ENCODE measurements at places on chromosomes 3 and 15. TPM values are rescaled to one million over a fixed set of nuclear protein-coding genes. Genes with fewer than 3 reads are reported as not detected.

DNA sequence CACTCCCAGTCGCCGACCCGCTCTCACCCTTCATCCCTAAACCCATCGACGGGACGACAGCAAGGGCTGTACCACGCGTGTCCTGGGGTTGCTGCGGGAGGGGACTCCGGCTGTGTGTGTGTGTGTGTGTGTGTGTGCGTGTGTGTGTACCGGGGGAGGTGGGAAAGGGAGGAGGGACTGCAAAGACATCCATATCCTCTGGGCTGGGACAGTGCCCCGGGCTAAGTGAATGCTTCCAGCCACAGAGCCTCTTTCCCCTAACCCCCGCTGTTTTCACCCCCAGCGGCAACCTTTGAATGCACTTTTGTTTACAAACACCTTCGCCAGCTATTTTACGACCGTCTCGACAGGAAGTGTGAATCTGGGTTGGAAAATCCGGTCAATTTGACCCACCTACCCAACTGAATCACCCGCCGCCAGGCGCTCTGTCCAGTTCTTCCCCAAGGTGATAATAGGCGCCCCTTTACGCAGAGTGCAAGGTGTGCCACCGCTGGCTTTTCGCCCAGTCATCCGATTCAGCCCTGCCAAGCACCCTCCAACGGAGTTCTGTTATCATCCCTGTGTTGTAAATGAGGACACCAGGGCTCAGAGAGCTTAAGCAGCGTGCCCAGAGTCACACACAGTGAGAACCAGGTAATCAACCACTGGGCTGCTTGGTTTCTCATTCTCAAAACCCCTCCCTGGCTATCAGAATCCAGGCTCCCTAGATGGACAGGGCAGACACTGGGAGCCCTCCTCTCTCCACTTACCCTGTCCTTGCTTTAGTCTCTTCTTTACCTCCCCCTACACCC, 739 bp upstream of the AMOTL2 start:
- peak; percentile 93 for DNase-seq

DNA sequence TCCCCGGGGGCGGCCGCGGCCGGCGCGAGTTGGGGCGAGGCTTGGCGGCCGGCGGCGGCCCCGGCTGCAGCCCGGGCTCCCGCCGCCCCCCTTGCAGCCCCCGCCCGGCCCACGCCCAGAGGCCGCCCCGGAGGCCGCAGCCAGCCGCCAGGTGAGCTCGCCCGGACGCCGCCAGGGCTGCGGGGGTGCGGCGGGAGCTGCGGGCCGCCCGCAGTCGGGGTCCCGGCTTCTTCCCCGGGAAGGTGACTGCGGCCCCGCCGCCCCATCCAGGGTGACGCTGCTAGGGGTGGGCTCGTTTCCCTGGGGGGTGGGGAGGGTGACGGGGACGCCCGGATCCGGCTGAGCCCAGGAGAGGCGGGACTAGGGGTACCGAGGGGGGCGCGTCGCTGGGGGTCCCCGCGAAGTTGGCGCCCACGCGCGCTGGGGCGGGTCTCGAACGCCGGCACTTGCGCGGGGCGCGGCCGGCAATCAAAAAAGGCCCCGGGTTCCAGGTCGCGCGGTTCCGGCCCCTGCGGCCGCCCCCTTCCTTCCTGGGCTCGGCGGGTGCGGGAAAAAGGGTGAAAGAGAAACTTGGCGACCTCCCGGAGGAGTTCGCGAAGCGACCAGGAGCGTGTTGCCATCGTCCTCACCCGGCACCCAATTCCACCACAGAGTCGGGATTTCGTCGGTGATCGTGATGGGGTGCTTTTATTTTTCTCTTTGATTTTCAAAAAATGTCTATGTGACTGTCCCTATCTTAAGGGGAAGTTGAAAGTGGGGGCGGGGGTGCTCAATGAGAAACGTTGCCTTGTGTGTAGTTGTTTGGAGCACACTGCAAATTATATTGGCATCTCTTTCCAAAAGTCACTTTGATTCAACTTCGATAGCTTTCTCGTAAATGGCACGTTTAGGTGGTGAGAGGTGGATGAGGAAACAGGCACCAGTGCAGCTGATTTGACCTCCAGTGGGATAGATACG, 619 bp downstream of the ATXN7 start:
- peak; percentile 15 for DNase-seq

DNA sequence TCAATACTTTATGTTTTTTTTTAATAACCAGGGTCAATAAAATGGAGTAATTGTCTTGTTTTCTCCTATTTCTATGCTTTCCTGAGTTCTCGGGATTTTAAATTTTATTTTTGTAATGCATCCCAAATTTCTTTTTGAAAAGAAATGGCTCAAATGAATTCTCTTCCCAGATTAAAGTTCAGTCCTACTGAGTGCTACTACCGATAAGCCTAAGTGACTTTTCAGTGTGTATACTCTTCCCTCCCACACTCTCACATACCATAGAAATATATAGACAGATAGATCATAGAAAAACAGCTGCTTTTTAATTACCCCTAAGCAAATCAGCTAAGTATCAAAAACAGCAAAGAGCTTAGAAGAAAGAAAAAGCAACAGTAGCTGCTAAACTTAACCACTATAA, 1.5 kb downstream of the SERPINI1 start:
- no peak for DNase-seq

GRCh38 chr3:38311476-38311875, 29.4 kb downstream of the SLC22A14 start:
- DNase-seq: no peak

GRCh38 chr3:94083261-94083660, 20.4 kb downstream of the NSUN3 start:
- DNase-seq: no peak

- no peak for DNase-seq
These were observed 218.0 kb downstream of the ZNF385D start for GRCh38 chr3:21533002-21533401.

GRCh38 chr3:123809597-123809996, 74.5 kb downstream of the MYLK start:
- DNase-seq: peak; percentile 77

- DNase-seq: peak; percentile 3
These were observed 101.9 kb upstream of the ICE2 start for GRCh38 chr15:60580650-60581376.

DNA sequence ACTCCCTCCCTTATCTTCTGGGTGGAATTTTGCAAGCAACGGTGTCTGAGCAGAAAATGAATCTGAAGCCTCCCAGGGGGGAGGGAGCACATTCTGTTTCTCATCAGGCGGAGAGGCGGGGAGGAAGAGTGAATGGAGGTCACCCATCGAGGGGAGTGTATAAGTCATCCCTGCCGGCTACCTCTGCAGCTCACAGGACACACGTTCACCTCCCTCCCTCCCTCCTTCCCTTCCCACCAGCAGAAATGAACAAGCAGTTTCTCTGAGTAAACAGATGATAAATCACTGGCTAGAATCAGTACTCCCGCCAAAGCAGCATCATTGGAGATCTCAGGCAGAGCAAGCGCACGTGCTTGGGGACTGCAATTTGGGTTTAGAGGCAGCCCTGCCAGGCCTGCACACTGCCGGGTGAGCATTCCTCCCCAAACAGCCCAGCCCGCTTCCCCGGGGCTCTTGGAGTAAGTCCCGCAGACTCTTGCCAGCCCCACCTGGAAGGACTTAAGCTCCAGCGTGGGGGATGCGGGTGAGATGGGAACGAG, 38.3 kb downstream of the CPN2 start:
- peak; percentile 87 for DNase-seq

DNA sequence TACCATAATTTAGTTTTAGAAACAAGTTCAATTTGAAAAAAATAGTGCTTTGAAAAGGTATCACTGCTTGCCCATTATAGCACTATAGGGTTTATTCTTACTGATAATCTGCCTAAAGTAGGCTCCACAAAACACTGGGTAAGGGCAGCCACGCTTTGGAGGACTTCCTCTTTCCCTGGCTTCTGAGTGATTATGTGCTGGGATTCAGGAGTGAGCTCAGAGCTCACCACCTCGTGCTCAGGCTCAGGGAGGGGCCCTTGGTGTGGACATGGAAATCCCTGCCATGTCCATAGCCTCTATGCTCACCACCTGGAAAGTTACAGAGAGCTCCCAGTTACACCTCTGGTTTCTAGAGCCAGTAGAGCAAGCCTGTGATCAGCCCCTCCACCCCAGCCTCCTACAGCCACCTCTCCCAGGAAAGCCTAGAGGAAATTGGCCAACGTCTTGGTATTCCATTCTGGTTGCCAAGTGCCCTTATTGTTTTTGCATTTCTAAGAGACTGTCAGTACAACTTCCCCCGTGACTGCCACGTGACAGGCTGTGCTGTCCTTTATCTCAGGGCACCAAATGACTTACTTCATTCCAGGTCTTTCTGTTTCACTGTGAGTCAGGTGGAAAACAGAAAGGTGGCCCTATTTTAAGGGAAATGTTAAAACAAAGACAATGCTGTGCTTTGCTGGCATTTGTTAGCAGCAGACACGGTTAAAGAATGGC, 316.0 kb downstream of the RORA start:
- DNase-seq: no peak

DNA sequence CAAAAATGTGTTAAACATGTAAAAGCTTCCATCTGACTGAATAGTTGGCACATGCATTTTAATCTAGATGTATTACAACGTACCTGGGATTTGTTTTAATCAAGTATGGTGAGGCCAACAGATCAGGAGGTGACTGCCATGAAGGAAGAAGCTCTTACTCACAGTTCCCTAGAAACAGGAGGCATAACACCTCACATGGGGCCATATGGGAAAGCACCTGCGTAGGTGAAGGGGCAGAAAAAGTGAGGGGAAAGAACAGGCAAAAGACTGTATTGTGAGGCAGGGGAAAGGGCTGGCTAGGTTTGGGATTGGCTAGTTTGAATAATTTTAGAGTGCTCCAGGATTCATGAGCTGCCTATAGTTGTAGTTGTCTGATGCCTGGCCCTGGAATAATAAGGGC, 9.6 kb downstream of the SQOR start:
- no peak for DNase-seq

DNA sequence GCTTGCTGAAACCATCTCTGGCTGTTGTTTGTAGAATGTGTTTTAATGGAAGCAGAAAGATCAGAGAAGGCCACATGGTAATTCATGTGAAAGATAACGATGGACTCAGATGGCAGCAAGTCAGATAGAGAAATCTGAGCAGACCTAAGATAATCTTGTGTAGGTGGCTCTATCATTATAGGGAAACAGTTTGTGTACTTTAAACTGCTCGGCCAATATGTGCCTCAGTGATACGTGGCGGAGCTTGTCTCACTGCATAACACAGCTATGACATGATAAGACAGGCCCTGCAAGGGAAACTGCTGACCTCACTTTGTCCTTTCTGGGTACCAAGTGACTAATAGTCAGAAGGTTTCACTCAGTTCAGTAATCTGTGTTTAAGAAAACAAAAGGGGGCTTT, 51.0 kb downstream of the MME start:
- peak; percentile 26 for DNase-seq

GRCh38 chr3:46127503-46127902, 80.6 kb downstream of the CCR1 start:
- DNase-seq: peak; percentile 94

- DNase-seq: no peak
These were observed 32.1 kb downstream of the CCDC54 start for GRCh38 chr3:107409365-107409764.

GRCh38 chr3:134667406-134667805, 16.6 kb upstream of the KY start:
- DNase-seq: peak; percentile 22

DNA sequence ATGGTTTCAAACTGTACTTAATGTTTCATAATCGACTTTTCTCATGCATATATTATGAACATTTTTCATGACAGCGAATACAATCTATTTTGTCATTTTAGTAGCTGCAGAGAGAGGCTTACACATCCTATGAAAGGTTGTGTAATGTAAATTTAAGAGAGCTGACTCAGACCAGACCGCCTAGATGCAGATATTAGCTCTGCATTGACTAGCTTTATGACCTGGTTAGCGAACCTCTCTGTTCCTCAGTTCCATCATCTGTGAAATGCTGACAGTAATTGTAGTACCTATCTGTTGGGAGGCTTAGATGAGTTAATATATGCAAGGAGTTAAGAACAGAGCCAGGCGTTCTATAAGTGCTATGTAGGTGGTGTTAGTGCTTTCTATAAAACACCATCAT, 116.2 kb upstream of the RASGRP1 start:
- DNase-seq: no peak

DNA sequence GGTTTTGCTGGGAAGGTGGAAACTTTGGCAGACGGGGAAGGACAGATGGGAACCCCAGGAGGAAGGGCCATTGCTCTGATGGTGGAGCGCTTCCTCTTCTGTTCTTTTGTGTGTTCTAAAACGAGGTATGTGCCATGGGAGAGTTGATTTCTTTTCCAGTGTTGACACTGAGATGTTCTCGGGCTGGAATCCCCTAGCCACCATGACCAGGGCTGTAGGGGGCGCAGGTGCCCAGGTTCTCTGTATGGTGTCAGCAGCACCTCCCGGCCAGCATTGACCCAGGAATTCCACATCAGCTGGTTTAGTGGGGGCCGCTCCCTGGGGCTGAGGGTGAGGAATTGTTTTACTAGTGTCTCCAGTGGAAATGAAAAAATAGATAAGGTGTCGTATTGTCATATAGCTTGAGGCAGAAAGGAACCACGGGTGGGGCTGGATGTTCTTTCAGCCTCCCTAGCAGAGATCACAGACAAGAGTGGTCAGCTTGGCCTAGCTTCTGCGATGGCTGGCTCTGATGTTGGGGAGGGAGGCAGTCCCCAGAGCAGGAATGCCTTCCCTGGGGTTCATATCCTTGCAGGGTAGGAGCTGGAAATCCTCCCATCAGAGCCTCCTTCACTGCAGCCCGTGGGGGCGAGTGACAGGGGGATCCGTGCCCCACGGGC, 34.2 kb upstream of the ACAD9 start:
- no peak for DNase-seq

DNA sequence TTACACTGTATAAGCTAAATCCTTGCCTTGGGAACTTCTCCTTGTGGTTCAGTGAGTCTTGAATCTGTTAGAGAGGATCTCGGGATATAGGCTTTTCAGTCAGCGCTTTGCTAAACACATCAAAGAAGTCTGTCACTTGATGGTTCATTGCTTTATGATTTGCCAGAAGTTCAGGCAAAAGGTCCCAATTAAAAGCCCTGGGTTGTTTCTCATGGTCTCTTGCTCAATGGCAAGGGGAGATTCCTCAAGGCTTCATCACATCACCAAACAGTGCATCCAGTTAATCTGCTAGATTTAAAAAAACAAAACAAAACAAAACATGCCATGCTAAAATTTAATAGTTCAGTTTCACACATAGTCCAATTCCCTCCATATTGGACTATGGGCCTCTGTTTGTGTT, 114.8 kb downstream of the FILIP1L start:
- peak; percentile 40 for DNase-seq

GRCh38 chr3:17399586-17399985, 342.8 kb downstream of the TBC1D5 start:
- no peak for DNase-seq

TARS3 gene
- total RNA-seq: 0.94 TPM

LSAMP gene
- 0.25 TPM for total RNA-seq

FANCD2OS gene
- total RNA-seq: not detected

FBXO40 gene
- total RNA-seq: not detected

PAQR9 gene
- total RNA-seq: 0.12 TPM

LRRC34 gene
- total RNA-seq: 0.71 TPM

IRAK2 gene
- 8.2 TPM for total RNA-seq

GOLGA8Q gene
- not detected for total RNA-seq

SQOR gene
- 47.0 TPM for total RNA-seq

MAP3K13 gene
- total RNA-seq: 47.9 TPM

TKT gene
- 206 TPM for total RNA-seq

Measured in M059J (cell line).